GOT3 (cell line): ENCODE measurements at places on chromosomes 2 and 18.

DNA sequence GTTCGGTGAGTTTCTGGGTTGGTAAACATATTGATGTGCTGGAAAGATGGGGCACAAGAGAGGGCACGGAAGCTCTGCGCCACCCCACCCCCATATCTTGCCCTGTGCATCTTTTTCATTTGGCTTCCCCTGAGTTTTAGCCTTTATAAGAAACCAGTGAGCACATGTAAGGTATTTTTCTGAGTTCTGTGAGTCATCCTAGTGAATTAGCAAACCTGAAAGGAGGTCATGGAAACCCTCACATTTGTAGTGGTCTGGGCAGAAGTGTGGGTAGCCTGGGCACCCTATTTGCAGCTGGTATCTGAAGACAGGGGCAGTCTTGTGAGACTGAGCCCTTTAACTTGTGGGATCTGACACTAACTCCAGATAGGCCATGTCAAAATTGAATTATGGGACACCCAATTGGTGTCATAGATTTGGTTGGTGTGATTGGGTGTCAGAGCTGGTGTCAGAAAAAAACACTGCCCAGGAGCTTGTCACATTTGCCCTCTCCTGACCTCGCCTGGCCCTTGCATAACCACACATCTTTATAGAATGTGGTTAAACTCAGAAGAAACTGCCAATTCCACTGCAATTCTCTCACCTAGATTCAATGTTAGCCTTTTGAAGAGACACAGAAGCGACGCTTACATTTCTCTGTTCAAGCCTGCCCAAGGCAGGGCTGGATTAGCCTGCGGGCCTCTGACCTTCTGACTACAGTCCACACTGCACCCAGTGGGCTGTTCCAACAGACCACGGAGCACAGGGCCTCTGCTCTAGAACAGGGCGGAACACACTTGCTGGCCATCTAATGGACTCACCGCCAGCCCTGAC is 12.0 kb upstream of the GALM start:
- DNase-seq: no peak

GRCh38 chr2:1907291-1907690 is 163.0 kb upstream of the PXDN start:
- DNase-seq: no peak

- DNase-seq: no peak
Observed at GRCh38 chr18:8242151-8242696, 367.0 kb upstream of the RAB12 start.

- no peak for DNase-seq
Observed at GRCh38 chr18:12079491-12080237, 14.0 kb upstream of the ANKRD62 start.

GRCh38 chr2:190802129-190802528 is 78.5 kb upstream of the GLS start:
- no peak for DNase-seq

DNA sequence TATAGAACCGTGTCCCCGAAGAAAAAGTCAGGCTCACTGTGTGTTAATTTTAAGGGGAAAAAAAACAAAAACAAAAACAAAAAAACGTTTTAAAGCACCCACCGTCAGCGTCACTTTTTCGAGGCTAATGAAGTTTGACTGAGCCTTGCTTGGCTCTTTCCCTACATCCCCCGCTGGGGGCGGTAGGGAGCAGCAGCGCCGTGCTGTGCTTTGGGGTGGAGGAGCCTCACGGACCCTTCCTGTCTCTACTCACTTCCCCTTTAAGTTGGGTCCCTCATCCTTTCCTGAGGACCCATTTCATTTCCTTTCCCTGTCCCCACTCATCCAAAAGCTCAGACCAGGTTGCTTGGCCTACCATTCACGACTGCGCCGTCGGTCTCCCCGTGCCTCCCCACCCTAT is 82.8 kb upstream of the RPL31 start:
- no peak for DNase-seq

- no peak for DNase-seq
Observed at GRCh38 chr18:2538844-2539243, 32.5 kb downstream of the METTL4 start.

- DNase-seq: no peak
Observed at GRCh38 chr2:3458396-3459184, 60.7 kb downstream of the ADI1 start.

GRCh38 chr18:71673498-71673897 is 870.6 kb downstream of the CBLN2 start:
- DNase-seq: no peak

DNA sequence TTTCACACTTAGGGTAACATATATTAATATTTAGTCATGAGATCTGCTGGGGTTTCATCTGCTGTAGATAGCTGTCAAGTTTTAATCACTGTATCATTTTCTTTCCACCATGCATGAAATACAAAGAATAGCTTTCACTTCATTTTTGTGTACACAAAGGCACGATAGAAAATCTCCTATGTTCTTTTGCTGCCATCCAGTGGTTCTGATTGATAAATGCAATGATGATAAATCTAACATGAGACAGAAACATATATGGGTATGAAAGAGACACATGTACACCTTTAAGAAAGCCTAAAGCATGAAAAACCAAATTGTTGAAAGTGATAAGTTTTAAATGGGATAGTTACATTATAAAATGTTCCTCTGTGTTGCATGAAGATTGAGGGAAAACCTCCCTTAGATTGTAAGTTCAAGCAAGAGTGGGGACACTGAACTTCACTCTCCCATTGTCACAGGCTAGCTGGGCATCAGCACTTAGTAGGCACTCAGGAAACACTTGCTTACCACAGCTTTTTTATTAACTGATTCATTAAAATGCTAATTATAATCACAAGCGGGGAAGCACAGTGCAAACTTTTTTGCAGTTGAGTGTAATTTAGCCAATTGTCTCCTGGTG is 31.2 kb downstream of the C1D start:
- DNase-seq: no peak

GRCh38 chr2:190088917-190089316 is 26.4 kb upstream of the MSTN start:
- DNase-seq: no peak

GRCh38 chr18:41396211-41396610 is 558.8 kb upstream of the PIK3C3 start:
- DNase-seq: no peak

- DNase-seq: no peak
Observed at GRCh38 chr2:120287183-120288015, 34.7 kb downstream of the RALB start.

- no peak for DNase-seq
Observed at GRCh38 chr2:30701782-30702181, 105.5 kb downstream of the CAPN13 start.
